Stimulated activated CD4-positive, alpha-beta T cell treated with anti-CD3 and anti-CD28 coated beads, Interleukin-1b, Interleukin-23, amount 100 ng/mL, for 4 hours (primary cell): ENCODE measurements at places on chromosomes 2 and 18.

DNA sequence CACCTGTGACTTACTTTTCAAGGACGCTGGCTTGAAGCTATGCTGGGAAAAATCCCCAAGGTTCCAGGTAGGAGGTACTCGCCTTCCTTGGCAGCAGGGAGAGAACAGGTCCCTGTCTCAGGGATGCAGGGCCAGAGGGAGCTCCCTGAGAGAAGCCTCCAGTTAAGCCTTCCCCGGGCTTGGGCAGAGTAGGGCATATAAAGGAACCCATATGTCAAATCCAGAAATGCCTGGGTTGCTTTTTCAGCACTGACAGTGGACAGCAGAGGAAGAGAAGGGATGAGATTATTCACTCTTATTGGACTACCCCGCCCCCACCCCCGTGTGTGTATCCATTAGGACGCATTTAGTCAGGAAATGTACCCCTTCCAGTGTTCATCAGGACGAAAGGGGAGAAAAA lies 89.3 kb upstream of the TEX51 start:
- no peak for DNase-seq

GRCh38 chr18:55144193-55144930 lies 185.1 kb upstream of the CCDC68 start:
- no peak for DNase-seq

- DNase-seq: no peak
Measured at GRCh38 chr2:147636238-147636882, 208.5 kb upstream of the ACVR2A start.

DNA sequence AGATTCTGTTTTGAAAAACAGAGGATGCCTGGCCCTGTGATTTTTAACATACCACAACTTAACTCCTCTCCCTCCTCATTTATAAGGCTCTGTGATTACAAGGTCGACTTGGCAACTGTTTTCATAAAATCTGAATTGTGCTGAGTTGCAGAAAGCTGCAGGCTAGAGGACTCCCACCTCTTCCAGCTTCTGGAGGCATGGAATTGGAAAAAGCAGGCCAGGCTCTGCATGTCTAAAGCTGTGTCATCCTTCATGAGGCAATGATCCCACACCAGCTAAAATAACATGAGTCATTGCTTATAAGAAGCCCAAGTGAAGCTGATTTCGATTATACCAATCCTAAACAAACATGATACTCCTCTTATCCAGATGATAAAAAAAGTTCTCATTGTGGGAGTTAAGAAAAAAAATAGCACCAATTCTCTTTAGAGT lies 11.7 kb downstream of the ARHGAP28 start:
- no peak for DNase-seq

GRCh38 chr2:170573671-170574070 lies 141.5 kb upstream of the SP5 start:
- DNase-seq: no peak

- DNase-seq: no peak
Measured at GRCh38 chr2:173048897-173049661, 26.6 kb upstream of the MAP3K20 start.

- no peak for DNase-seq
Measured at GRCh38 chr2:236637686-236638569, 68.3 kb downstream of the ACKR3 start.

- no peak for DNase-seq
Measured at GRCh38 chr2:197604117-197604860, 71.1 kb downstream of the RFTN2 start.

DNA sequence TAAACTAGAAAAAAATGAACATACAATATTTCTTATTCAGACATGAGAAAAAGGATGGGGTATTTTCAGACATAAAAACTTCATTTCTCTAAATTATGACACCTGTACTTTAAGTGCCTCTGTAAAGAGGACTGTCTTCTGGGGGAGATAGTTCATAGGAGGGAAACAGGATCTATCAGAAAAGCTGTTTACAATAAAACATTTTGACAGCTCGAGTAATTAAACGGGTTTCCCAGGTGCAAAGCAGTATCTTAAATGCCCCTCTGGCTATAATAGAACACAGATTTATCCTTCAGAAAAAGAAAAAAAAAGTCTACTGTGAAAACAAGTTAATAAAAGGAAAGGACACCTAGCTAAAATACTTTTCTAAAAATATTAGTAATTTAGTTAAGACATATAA lies 311.4 kb upstream of the UBE2E3 start:
- no peak for DNase-seq

- no peak for DNase-seq
Measured at GRCh38 chr18:57869221-57869620, 66.1 kb upstream of the ATP8B1 start.

DNA sequence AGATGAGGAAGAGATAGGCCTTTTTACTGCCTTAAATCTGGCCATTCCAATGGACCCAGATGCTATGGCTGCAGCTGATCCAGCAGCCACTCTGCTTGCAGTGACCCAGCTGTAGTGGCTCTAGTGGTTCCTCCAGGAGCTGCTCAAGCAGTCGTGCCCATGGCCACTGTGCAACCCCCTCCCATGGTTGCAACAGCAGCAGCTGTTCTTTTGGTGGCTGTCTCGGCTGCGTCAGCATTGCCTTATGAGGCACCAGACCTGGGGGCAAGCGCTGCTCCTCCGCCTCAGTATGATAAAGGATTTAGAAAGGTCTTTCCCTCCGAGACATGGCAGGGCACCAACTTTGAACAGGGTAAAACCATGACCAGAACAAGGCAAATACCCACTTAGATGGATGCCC lies 384.9 kb upstream of the DCC start:
- DNase-seq: no peak

GRCh38 chr2:231512222-231512621 lies 18.0 kb downstream of the NMUR1 start:
- DNase-seq: no peak

DNA sequence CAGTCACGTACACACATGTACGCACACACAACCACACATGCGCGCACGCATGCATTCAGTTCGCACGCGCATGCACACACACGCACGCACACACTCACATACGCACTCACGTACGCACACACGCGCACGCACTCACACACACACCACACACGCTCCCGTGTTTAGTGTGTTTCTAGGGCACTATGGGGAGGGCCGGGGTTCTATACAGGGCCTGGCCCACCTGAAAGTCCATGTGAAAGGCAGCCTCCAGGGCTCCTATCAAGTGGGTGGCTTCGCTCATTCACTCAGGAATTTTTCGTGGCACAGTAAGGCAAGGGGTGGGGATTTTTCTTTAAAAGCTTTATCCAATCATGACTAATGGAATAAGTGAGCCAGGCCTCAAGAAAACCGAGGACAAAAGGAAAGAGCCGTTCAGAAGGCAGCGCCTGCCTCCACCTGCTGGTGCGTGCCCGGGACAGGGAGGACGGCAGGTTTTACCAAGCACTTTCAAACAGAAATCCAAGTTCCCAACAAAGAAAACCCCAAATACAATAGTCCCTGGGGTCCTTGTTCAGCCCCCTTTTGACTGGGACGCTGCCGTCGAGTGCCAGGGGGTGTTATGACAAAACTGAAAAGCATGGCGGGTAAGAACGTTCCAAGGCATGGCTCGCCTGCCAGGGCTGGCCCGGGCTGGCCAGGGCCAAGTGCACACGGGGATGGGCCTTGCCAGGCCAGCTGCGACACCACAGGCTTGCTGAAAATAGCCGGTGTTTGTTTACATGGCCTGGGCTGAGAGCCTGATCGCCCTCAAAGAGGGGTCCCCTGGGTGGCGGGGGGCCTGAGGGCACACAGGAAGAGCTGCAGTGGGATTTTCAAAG lies 110.0 kb downstream of the HDAC4 start:
- DNase-seq: no peak

DNA sequence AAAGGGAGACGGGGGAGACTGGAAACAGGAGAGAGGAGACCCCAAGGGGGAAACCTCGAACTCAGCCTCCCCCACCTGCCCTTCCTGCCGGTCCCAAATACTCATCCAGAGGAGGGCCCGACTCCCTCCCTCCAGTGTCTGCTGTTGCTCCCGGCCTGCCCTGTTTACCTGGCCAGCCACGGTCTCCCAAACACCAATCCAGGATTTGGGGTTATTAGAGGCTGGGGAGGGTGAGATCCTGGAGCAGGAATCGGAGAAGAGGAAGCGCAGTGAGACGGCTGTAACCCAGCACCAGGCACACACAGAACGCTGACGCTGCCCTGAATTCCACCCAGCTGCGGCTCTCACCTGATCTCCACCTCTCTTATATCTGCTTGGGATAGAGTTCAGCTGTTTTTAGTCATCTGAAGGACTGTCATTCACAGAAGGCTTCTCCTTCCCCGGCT lies 213.0 kb downstream of the TNS1 start:
- DNase-seq: no peak

GRCh38 chr2:219016721-219017120 lies 23.5 kb upstream of the CRYBA2 start:
- DNase-seq: no peak

DNA sequence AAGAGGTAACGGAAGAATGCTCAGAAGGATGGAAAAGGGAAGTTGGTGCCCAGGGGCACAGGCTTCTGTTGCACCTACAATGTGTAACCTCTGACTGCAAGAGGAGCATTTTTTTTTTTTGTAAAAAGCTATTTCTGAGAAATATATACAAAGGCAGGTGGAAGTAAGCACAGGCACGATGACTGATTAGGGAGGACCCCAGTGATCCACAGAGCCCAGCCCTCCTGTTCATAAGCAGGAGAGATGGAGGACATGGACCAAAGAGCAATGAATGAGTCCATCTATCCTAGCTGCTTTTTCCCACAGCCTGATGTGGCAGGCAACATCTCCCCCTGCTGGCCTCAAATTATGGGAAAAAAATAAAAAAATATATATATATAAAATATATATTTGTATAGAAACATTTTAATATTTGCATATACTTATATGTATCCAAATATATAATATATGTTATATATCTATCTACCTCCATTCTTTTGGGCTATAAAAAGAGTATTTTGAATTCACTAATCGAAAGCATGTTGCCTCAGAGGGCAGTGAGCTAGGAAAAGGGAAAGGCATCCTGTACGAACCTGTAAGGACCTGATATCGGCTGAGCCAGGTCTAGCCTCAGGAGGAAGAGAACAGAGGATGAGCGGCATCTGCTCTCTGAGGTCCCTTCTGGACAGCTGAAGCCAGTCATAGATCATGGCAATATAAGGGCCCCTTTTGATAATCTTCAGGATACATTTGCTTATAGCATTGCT lies 166.0 kb upstream of the STK17B start:
- DNase-seq: peak; percentile 25

DNA sequence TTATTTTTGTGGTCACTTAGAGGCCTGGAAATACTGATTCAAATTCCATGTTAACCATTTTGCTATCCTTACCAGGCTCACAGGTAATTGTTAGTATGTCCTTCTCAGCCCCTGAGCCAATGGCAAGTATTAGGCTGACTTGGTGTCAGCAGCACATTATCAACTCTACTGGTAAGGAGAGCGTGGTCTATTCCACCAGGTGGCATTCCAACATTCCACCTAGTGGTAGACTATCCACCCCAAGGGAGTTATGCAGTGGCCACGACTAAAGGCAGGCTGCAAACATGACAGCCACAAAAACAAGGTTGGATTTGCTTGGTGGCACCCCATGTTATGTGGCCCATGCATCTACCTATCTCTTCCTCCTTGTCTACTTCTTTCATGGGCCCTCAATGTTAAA lies 31.8 kb upstream of the GCC2 start:
- DNase-seq: no peak

DNA sequence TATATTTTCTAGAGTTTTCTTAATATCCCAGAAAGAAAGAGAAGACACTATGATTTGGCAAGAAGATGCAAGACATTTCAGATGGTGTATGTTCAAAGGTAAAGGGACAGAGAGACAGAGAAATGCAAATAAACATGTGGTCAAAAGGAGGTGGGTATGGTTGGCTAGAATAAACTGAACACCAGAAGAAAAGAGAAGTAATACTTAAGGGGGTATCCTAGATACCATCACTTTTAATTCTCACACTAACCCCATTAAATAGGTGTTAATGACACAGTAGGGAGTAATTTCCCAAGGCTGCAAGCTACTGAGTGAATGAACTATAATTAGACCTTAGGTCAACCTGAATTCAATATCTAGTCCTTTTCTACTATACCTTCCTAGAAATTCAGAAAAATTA lies 111.2 kb upstream of the CD226 start:
- DNase-seq: no peak

DNA sequence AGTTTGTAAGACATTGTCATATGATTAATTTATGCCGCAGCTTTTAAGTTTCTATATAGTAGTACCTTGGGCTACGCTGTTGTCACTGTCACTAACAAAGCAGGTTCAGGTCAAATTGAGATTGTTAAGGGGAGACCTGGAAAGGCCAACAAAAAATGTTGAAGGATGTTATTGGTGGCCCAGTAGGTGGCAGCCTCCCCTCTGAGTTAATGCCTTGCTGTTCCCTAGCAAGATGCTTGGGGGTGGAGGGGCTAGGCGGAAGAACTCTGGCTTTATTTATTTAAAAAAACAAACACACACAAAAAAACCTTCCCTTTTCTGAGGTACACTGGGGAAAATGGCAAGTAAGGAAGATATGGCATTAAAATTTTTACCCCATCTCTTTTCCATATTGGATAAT lies 128.3 kb upstream of the ATP5MC3 start:
- DNase-seq: no peak

GRCh38 chr18:29251681-29252080 lies 1074.8 kb upstream of the CDH2 start:
- DNase-seq: no peak

GRCh38 chr2:137523931-137524330 lies 440.3 kb upstream of the HNMT start:
- no peak for DNase-seq

GRCh38 chr2:234468503-234468902 lies 28.4 kb downstream of the ARL4C start:
- no peak for DNase-seq

GRCh38 chr2:152814475-152815030 lies 96.1 kb downstream of the ARL6IP6 start:
- DNase-seq: no peak

DNA sequence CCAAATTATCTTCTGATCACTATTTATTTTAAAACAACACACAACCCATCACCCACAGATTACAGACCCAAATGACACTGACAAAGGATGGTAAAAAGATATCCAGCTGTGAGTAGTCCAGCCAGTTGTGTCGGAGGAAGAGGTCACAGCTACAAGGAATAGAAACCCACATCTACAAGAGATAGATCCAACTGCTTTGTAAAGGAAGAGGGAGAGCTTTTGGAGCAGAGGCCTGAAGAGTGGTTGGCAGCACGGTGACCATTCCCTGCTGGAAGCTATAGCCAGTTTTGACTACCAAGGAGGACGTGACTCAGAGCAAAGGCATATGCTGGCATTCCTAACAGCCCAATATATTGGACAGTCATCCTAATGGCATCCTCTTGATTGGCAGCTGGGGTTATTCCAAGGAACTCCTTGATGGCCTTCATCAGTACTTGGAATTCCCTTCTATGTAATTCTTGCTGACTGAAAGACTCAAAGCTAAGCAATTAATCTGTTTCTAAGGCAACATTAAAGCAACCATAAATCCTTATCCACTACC lies 17.1 kb downstream of the SLC8A1 start:
- DNase-seq: no peak

GRCh38 chr2:31979956-31980355 lies 30.9 kb downstream of the MEMO1 start:
- no peak for DNase-seq
